ENCODE measurements at places on chromosomes 5 and 9.

DNA sequence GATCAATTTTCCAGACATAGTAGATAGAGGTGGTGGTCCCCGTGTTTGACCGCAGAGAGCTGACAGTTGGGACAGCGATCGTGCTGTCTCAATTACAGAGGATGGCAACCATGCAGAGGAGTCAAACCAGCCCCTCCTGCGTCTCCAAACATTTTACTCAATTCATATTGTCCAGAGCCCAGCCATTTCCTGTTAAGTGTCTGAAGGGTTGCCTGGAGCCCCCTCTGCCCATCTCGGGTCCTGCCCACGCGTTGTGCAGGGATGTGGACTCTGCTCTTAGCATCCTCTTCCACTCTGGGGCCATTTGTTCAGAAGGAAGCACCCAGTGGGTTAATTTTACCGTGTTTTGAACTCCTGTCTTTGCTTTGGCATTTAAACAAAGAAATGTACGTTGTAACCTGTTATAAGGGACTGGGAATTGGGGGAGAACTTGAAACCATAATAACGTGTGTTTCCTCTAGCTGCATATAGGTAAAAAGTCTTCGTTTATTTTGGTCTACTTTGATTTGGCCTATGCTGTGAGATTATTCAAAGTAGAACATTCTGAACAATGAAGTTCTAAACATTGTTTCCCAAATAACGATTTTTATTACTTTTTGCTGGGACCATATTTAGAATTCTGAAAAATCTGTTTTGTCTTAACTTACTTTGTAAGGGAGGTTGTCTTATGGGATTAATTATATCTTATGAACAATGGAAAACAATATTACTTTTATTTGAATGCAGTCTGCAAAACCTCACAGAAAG is 876 bp downstream of the EGFLAM start:
- DNase-seq: no peak

DNA sequence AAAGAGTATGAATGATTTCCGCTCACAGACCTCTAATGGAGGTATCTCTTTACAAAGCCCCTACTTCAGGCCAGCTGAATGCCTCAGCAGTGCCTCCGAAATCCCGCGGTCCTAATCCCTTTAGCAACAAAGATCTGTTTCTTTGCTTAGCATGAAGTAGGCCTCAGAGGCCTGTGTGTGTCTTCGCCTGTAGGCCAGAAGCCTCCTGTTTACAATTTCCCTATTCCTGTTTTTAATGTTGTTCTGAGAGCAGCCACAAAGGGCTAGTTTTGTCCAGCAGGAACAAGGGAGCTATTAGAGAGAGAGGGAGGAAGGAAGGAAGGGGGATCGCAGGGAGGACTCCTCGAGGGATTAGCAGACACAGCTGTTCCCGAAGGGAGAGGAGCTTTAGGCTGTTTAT is 166.4 kb upstream of the SPRY4 start:
- DNase-seq: no peak

DNA sequence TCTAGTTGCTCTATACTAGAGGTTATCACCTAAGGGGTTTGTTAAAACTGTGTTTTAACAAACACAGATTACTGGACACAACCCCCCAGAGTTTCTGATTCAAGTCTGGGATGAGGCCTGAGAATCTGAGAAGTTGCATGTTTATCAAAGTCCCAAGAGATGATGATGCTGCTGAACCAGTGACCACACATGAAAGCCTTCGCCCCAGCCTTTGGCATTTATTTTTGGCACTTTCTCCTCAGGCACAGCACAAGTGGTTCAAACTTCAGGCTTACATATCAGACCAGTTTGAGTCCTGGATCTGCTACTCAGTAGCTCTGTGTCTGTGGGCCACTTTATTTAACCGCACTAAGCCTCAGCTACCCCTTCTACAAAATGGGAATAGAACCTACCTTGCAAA is 407.2 kb upstream of the PIK3R1 start:
- DNase-seq: no peak

GRCh38 chr9:89527084-89527483 is 29.2 kb upstream of the SEMA4D start:
- no peak for DNase-seq

DNA sequence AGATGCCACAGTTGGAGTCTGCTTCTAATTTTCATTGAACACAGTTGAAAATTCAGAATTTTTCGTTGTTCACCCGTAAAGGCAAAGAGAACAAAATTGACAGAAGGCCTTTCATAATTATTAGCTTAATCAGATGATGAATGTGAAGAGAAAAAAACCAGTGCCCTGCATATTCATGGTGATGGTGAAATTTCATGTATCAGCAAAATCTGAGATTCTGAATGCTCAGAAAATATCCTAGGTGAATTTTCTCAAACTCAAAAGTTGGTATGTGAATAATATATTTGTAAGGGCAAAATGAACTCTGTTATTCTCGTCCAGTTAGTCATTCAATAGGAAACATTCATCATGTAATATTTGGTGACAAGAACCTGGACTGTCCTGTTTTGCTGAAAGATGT is 135.9 kb upstream of the DHFR start:
- no peak for DNase-seq

- DNase-seq: no peak
Observed at GRCh38 chr9:34628656-34629490, at the start of gene ARID3C. Gene ARID3C, minus strand, starts transcription at chr9:34629066. Its CDS starts 1,052 bp downstream, at chr9:34628014.

GRCh38 chr5:79689541-79690466 is at the start of gene CMYA5:
Gene CMYA5, plus strand, starts transcription at chr5:79689836. Its CDS starts 72 bp downstream, at chr5:79689908.
- DNase-seq: no peak

GRCh38 chr9:15278091-15278687 is 28.8 kb downstream of the TTC39B start:
- no peak for DNase-seq

DNA sequence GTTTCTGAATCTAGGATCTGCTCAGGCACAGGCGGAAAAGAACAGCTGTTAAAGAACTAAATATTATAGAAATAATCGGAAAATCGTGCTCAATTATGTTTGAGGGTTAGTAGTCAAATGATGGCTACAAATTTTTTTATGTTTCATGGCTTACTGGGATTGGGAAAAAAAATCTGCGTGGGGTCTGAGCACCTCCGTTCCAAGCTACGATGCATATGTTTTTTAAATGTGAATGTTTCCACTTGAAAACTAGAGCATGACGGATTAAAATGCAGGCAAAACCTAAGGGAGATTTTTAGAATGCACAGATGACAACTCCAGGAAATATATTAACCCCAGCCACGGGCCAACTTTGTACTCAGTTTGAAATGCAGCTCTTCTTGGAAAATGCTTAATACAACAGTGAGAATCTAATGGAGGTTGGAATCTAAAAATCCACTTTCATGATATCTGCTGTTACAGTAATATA is 5.3 kb downstream of the OTP start:
- no peak for DNase-seq

- no peak for DNase-seq
Observed at GRCh38 chr9:106583751-106584150, 279.2 kb upstream of the ZNF462 start.

- DNase-seq: no peak
Observed at GRCh38 chr9:83030391-83031107, 32.4 kb downstream of the RASEF start.

- no peak for DNase-seq
Observed at GRCh38 chr5:83657807-83658525, 62.7 kb downstream of the HAPLN1 start.

- no peak for DNase-seq
Observed at GRCh38 chr5:137282216-137282615, 216.9 kb downstream of the SPOCK1 start.

DNA sequence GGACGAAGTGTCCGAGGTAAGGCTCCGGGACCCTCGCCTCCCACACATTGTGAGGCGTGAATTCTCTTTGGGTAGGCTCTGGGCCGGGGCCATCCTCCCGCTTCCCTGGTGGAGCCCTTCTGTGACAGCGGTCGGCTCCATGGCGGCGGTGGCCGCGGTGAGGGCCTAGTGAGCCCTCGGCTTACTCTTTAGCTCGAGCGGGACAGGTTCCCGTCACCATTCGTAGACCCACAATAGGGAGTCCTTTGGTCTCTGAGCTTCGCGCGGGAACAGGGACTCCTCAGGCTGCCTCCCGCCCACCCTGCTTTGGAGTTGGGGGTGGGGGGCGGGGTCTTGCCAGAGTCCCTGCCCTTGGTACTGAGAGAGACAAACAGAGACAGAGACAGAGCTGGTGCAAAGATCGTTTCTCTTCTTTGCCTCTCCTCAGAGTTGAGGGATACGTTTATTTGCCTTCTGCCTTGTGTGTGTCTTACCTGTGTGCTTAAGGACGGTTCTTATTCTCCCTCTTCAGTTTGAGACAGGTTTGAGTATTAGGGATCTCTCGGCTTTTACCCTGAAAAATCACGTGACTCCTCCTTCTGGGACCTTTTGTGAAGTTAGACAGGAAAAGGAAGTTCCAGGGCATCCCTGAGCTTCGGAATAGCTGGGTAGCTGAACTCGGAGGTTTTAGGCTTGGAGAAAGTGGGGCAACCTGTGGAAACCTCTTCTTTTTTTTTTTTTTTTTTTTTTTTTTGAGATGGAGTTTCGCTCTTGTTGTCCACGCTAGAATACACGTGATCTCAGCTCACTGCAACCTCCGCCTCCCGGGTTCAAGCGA is 833 bp downstream of the ANKHD1 start:
- peak; percentile 27 for DNase-seq

DNA sequence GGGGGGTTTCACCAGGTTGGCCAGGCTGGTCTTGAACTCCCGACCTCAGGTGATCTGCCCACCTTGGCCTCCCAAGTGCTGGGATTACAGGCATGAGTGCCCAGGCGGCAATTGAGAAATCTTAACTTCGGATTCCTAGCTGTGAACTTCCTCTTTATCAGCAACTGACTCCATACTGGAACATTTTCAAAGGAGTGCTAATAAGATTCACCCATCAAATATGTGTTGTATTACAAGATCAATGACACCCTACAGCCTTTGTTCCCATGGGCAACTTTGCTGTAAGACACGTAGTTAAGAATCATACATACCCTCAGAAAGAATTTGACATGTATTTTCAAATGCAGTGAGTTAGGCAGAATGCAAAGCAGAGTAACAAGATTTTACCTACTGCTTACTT is 23.1 kb upstream of the ACOT12 start:
- no peak for DNase-seq

- DNase-seq: no peak
Observed at GRCh38 chr5:63768221-63768620, 194.0 kb downstream of the HTR1A start.

- no peak for DNase-seq
Observed at GRCh38 chr5:128083811-128084227, 253 bp downstream of the SLC12A2 start.

Data from activated CD8-positive, alpha-beta memory T cell treated with anti-CD3 and anti-CD28 coated beads for 4 hours (primary cell).